ENCODE measurements at places on chromosomes 4 and X. TPM values are rescaled to one million over a fixed set of nuclear protein-coding genes. Genes with fewer than 3 reads are reported as not detected.

The PLA2G12A gene
- 57.7 TPM for polyA plus RNA-seq

The BBS12 gene
- 0.53 TPM for polyA plus RNA-seq

The FGFBP1 gene
- not detected for polyA plus RNA-seq

The STPG2 gene
- polyA plus RNA-seq = 0.28 TPM

The MXRA5 gene
- polyA plus RNA-seq = 0.32 TPM

The LRCH2 gene
- polyA plus RNA-seq = 0.07 TPM

The HMGB3 gene
- 17.0 TPM for polyA plus RNA-seq

The HTN3 gene
- not detected for polyA plus RNA-seq

- DNase-seq = no peak
Measured at GRCh38 chrX:51891821-51892551, 1.4 kb upstream of the MAGED1 start.

- no peak for DNase-seq
Measured at GRCh38 chr4:146932116-146932515, 13.5 kb downstream of the TTC29 start.

- DNase-seq = no peak
Measured at GRCh38 chr4:1208266-1208961, 36.0 kb upstream of the SPON2 start.

DNA sequence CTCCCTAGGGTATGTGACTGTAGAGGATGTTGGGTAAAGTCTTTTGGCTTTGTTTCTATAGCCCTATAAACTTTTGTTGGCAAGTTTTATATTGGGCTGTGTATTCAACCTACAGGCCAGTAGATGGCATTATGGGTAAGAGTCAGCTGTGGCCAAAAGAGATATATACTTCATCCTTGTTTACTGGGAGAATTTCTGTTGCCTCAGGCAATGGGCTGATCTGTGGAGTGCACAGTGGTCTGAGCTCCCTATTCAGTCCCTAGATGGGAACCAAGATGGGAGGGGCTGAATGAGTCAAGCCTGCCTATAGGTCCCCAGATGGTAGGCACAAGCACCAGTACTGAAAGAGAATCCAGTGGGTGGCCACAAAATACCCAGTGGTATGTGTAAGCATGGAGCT is 580.6 kb downstream of the EPHA5 start:
- DNase-seq = no peak

DNA sequence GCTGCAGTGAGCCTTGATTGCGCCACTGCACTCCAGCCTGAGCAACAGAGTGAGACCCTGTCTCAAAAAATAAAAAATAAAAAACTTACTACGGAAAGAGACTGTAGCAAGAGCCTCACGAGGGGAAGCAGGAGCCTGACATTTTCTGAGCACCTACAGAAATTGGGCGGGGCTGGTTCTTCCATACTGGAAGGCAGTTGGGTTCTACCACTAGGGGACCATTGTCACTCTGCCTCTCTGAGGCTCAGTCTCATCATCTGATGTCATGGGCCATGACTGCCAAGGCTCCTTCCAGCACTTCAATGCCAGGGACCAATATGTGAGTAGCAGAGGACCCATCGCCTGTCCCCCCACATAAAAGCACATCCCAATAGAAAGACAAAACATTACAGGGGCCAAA is 8.2 kb downstream of the SH3KBP1 start:
- DNase-seq = no peak

- DNase-seq = no peak
Measured at GRCh38 chr4:7852568-7853185, 87.0 kb downstream of the AFAP1 start.

DNA sequence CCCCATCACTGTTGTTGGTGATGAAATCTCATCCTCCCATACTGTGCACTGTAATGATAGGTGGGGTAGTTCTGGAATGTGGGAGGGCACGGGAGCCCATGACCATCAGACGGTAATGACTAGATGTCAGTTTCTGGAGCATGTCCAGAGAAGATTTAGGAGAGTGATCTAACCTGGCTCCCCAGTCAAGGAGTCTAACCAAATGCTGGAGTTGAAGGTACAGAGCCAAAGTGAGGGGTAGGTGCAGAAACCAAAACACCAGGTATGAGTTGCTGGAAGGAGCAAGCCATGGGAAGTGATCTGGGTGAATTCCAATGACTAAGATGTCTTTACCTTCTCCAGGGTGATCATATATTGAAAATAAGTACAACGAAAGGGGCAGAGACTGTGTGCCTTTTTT is 296.9 kb downstream of the INPP4B start:
- DNase-seq = no peak

DNA sequence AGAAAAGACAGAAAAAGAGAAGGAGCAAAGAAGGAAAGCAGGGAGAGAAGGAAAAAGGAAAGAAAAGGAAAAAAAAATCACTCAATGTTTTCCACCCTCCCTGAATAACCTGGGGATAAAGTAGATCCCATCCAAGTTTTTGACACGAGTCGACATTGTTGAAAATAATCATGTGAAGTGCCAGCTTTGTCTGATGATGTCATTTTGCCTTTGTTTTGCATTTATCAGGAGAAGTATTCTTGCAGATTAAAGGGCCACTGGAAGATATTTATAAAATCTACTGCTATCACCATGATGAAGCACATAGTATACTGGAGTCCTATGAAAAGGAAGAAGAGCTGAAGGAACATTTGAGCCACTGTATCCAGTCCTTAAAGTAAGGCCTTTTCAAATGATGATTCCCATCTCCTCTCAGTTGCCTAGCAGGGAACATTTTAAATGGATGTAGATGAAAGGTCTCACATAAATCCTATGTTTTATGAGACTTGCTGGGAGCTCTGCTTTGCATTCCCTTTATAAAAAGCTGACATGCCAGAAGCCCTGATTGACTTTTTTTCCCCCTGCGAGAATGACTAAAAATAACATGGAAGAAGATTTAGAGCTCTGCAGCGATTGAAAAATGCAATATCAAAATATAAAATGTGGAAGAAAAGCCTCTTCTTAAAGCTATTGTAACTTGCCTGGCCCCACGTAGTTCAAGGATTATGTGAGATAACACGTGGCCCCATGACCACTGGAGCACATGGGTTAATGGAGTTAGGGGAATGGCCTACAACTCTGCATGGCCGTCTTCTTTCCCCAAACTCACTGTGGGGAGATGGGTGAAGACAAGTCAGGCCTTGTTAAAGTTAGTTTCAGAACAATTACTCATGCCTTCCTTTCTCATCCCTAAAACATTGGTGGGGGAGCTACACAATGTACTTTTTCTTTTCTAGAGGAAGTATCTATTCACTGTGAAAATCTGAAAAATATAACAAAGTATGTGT is 77.5 kb downstream of the INTS12 start:
- DNase-seq = no peak
